ENCODE measurements at places on chromosomes 12 and 14. TPM values are rescaled to one million over a fixed set of nuclear protein-coding genes. Genes with fewer than 3 reads are reported as not detected.

GRCh38 chr12:11778713-11779685, 129.5 kb downstream of the ETV6 start:
- H3K4me3 ChIP-seq = no peak overlapping the region
- no peak for DNase-seq
- no peaks in the 10 kb centered on the region for H3K27me3 ChIP-seq
- peaks cover 15% of the 10 kb centered on the region for H3K4me1 ChIP-seq
- H3K27ac ChIP-seq = no peak overlapping the region
- H3K36me3 ChIP-seq = no peaks in the 10 kb centered on the region

DNA sequence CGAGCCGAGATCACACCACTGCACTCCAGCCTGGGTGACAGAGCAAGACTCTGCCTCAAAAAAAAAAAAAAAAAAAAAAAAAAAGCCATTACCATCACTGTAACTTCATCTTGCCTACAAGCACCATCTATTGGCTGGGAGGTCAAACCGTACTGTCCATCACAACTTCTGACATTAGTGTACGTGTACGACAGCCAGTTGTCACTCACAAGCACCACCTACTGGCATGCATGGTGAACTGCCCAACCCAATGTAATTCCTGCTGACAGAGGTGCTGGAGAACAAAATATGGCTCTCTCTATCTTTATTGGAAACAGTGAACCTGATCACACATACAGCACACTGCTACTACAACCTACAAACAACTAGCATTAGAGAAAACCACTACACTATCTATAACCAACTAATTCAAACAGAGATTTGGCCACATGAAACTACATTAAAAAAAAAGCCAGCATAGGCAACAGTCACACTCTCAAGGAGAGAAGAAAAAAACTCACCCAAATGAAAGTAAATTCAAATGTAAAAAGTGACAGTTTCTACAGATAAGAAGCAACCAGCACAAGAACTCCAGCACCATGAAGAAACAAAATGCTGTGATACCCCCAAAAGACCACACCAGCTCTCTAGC, 82.3 kb downstream of the PUS7L start:
- no peaks in the 10 kb centered on the region for H3K27me3 ChIP-seq
- H3K4me3 ChIP-seq = no peak overlapping the region

GRCh38 chr12:116135209-116135930, 142.1 kb downstream of the MED13L start:
- H3K36me3 ChIP-seq = no peaks in the 10 kb centered on the region
- H3K4me1 ChIP-seq = peaks cover 29% of the 10 kb centered on the region
- DNase-seq = no peak
- H3K27me3 ChIP-seq = no peaks in the 10 kb centered on the region

DNA sequence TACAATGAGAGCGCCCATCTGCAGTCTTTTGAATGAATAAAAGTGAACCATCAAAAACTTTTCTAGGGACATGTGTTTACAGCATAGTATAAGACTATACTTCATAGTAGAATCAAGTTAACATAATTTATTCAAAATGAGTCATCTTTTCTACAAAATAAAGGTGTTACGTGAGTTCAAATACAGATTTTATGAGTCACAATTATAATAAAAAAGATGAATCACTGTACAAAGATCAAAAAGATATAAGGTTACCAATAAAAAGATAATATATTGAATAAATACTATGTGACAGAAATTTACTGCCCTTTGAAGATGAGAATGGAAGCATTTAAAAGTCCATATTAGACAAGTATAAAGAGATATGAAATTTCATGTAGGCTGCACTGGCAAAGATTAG, 2.8 kb downstream of the MBIP start:
- no peak for DNase-seq
- no peaks in the 10 kb centered on the region for H3K36me3 ChIP-seq
- no peak overlapping the region for H3K27ac ChIP-seq

Gene NELL2
- not detected for total RNA-seq

Data from body of pancreas (tissue), 4 donors.